Calu3 (cell line): ENCODE measurements at places on chromosomes 2 and 18. TPM values are rescaled to one million over a fixed set of nuclear protein-coding genes. Genes with fewer than 3 reads are reported as not detected.

GRCh38 chr2:109065391-109065734 lies 63.6 kb upstream of the SH3RF3 start:
- no peak for DNase-seq

- no peak for DNase-seq
Measured at GRCh38 chr2:72291059-72291458, 143.4 kb upstream of the CYP26B1 start.

GRCh38 chr2:5410991-5411700 lies 281.0 kb upstream of the SOX11 start:
- DNase-seq = no peak

DNA sequence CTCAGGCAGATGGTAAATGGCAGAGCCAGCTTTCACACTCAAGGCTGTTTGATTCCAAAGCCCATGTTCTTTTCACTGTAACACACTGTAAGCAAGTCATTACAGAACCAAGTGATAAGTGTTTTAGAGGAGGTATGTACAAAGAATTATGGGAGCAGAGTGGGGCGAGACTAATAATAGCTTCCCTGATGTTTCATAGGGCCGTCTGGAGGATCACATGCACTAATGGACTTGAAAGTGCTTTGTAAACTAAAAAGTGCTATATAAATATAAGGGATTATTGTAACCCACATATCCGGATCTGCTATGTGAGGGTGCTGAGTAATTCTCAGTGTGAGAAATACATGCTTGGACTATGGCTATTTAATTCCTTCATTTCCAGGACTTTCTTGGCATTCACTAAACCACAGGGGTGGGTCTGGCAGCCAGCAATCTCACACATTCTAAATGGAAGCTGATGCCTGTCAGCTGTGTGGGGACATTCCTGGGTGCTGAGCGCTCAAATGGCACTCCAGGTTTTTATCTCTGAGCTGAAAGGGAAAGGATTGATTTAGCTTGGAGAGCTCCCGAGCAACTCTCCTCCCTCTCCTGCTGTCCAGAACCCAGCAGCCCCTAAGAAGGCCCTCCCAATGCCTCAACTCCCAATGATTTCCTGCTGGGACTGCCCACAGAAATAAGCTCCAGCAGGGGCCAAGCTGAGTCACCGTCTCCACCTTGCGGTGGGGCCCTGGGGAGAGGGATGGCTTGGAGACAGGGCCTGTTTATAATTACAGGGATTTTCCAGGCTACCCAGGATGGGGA lies 222.8 kb downstream of the SOX11 start:
- DNase-seq = no peak

DNA sequence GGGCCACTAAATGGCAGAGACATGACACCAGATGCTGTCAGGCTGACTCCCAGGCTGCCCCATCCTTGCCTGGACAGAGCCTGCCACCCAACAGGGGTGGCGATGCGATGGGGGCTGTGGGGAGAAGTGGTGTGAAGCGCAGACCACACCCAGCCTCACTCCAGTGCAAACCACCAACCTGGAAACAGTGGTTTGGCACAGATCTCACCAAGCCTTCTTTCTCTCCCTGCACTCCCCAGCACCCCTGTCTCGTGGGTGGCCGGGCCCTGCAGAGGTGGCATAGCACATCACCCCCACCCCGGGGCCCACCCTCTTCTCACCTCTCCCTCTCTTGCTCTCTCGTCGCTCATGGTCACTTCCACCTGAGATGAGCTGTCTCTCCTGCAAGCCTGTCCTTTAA lies 32.6 kb downstream of the CIB4 start:
- no peak for DNase-seq

The KCNF1 gene
- not detected in 2 replicates for total RNA-seq
